ENCODE measurements at places on chromosomes 1 and 21.

GRCh38 chr1:56188221-56188620 is 391.1 kb downstream of the PLPP3 start:
- no peak for DNase-seq

DNA sequence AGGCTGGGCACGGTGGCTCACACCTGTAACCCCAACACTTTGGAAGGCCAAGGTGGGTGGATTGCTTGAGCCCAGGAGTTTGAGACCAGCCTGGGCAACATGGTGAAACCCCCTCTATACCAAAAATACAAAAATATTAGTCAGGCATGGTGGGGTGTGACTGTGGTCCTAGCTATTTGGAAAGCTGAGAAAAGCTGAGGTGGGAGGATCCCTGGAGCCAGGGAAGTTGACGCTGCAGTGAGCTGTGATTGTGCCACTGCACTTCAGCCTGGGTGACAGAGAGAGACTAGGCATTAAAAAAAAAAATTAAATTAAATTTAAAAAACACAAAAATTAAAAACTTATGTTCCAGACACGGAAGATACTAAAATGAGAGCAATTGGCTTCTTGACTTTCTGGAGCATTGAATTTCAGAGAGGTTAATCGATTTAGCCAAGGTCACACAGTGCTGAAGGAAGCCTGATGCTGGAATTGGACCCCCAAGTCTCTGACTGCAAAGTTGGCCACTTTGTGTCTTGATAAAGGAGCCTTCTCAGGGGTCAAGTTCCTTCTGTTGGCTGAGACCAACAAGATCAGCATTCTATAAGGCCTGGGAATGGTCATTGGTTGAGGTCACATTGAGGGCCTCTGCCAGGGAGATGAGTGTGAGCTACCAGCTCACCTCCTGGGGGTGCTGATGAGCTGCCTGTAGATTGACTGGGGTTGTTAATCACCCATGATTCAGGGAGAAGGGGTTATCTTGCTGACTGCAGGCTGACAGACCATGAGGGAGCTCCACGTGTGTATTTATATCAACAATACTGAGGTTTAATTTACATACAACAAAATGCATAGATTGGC is 54.3 kb downstream of the RPS6KA1 start:
- DNase-seq: peak; percentile 30

DNA sequence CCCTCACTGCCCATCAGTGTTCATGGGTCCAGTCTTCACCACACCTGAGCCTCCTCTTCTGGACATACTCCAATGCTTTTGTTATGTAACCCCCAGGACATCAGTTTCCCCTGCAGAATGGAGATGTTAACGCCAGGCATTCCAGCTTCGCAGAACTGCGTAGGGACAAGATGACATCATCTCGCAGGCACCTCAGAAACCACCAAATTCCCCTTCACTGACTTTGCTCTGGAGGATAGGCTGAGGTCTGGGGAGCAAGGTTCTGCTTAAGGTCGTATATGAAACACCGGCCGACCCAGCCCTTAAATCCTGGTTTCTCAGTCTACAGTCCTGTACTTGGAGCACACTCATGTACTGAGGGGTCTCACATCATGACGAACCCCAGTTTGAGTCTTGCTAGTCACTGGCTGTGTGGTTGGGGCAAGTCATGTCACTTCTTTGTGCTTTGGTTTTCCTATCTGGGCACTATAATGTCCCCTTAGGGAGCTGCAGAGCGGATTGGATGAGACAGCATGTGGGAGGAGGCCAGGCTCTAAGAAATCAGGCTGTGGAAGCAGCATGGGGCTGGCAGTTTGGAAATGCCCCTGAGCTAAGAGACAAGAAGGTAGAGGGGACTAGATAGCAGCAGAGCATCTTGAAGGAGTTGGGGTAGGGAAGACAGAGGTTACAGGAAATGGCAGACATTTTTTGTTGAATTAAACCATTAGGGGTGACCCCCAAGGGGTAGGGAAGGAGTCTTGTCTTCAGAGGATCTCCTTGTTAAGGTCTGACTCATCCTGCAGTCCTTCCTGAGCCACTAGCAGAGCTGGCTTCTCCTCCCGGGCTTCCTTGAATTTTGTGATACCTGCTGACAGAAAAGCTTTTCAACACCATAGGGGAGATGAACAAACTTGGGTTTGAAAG is 138.3 kb downstream of the FOXD2 start:
- DNase-seq: peak; percentile 15

DNA sequence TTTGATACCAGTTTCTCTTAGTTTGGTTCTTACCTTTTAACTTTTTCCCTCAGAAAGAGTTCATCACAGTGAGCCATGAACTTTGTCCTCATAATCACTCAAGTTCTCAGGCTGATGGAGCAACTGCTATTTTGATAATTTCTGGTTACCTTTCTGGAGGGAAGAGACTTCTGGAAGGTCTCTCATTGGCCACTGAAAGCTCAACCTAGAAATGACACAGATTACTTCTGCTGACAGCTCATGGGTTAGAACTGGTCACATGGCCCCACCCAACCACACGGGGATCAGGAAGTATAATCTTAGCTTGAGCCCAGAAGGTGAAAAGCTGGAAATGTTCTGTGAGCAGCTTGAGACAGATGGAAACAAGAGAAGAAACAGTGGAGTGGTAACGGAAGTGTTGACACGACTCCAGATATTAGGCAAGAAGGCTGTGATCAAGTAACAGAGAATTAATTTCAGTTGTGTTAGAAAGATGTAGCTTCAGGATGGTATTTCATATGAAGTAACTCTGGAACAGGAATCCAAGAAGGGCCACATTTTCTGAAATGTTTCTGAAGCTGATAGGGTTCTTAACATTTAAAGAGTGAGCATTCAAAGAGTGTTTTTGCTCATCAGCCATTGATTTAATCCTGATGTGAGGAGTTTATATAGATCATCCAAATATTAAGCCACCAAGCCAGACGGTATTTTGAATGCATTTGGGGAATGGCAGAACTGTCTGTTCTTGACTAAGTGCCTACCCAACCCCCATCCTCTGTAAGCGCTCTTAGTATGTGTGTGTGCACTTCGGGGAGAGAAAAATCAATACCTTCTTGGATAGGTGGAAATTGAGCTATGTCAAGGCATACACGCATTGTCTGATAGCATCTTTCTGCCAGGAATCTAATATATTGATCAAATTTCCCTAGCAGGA is 21.9 kb upstream of the XPR1 start:
- no peak for DNase-seq

GRCh38 chr21:44853601-44854390 is 19.7 kb downstream of the PTTG1IP start:
- DNase-seq: no peak

DNA sequence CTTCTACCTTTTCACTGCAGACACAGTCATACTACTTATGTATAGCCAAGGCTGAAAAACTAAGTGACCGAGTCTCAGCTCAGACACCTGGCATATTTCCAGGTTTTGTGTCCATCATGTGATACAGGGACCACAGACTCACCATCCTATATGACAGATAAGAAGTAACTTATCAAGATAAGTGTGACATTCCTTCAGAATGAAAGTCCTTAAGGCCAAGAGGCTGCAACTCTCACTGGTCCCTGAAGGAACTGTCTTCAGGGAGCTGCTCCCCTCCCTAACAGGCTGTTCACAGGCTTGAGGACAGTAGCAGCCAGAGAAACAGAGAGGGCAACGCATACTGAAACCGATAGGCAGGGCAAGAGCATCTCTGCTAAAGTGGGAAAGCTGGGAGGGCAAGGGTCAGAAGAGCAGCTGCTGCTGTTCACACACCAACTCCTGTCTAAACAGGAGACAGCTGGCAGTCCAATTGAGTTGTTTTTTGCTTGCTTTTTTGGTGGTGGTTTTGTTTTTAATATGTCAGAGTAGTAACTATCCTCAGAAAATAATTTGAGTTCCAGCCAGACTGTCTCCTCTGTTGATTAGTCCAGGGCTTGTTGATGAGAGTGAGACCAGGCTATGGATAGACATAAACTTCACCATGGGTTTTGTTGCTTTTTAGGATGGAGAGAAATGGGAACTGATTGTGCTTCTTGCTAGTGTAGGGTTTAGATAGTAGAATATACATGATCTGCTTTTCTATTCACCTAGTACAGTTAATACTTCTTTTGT is 67.7 kb downstream of the MACF1 start:
- DNase-seq: no peak

DNA sequence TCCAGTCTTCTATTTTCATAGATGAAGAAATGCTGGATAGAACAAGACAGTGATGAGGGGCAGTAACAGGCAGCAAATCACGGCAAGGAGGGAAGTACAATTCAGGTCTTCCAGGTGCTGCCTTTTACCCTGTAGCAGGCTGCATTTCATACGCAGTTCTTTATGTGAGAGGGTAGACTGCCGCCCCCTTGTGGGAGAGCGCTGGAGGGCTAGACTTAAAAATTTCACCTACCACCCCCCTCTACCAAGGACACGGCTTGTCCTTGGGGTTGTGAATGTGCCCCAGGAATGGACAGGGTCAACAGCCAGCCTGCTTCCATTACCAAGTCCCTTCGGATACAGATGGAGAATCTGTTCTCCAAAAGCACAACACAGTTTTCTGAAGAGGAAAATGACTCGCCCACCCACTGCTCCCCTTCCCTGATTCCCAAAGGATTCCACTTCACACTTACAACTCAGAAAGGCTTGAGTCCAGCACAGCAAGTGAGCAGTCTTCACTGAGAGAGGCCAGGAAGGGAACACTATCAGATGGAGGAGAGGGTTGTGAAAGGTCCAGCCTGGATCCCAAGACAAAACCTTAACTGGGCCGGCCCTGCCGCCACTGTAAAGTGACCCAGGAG is 7.4 kb downstream of the WDR77 start:
- peak; percentile 21 for DNase-seq

- no peak for DNase-seq
Observed at GRCh38 chr21:16193496-16194094, 463.8 kb downstream of the USP25 start.

DNA sequence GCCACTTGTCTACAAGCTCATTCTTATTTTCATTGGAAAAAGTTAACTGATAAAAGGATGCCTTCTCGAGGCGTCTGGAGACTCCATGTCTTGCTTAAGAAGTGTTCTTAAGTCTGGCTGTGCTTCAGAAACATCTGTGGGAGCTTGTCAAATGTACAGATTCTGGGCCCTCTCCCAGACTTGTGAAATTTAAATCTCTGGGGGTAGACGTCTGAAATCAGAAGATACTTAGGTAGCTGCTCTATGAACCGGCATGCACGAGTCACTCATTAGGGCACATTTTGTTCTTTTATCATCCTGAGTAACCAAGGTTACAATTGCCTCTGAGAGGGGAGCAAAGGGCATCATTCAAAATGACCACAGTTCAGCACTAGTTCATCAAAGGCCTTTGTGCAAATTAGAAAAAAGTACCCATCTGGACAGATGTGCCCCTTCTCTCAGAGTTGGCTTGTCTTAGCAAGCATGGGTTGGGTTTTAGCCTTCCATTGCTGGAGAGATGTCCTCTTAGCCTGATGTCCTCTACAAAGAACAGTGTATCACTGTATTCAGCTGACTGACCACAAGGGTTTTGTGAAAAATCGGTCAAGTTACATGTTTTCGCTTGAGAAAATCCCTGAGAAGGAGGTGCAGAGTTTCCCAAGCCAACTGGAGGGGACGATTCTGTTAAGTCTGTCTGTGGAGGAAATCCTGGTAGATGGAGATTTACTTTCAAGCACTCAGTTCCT is 156.9 kb downstream of the ASTN1 start:
- DNase-seq: no peak

DNA sequence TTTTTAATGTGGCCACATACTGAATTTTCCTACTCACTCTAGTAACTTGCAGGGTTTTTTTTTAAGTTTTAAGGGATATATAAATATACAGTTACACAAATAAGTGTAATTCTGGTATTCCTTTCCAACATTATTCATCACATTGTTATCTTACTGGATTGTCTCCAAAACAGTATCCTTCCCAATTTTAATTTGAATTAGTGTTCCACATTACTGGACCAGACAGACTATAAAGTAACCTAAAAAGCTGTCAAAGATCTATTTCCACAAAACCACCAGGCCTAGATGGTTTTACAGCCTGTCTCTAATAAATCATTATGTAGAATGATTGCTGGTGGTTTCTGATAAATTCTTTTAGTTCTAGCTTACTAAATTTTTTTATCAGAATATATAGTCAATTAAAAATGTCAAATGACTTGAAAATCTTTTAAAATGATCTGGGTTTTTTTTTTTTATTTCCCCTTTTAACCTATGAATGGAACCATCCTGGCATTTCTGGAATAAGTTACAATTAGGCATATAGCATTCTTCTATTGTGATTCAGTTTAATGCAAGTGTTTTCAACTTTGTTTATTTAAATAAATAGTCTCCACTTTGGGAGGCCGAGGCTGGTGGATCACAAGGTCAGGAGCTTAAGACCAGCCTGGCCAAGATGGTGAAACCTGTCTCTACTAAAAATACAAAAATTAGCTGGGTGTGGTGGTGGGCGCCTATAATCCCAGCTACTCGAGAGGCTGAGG is 59.3 kb downstream of the PACC1 start:
- no peak for DNase-seq

DNA sequence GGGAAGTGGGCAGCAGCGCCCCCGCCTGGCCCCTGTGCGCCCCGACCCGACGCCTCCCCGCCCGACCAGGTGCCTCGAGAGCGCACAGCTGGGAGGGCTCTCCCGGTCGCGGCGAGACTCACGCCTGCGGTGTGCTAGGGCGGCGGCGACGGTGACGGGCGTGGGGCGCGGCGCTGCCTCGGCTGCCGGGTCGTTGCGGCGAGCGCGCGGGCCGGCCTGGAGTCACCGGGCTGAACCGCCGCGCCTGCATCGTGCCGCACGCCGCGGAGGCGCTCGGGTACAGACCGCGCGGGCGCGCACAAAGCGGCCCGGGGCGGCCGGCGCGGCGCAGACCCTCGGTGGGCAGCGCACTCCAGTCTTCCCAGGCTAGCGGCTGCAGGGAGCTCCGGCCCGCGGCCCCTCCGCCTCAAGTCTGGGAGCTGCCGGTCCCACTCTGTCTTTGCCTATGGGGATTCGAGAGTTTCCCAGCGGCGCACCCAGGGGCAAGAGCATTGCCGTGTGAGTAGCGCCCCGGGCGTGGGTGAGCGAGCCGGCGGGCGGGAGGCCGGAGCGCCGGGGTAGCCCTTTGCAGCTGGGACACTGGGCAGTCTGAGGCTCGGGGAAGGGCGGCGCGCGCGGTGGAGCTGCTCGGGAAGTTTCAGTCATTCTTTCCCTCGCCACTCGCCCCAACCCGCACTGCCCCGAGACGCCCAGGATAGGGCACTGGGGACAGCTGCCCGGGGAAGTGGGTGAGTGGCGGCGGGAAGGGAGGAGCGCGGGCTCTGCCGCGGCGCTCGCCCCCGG is at the start of gene SLC35F3:
Gene SLC35F3 (plus strand): TSS at position 44 of the 783 bp plus-strand sequence.
- peak; percentile 87 for DNase-seq

- DNase-seq: no peak
Observed at GRCh38 chr21:33892853-33893252, 22.8 kb downstream of the ATP5PO start.

All from MCF 10A (cell line).